ENCODE measurements at places on chromosomes 4 and X. TPM values are rescaled to one million over a fixed set of nuclear protein-coding genes. Genes with fewer than 3 reads are reported as not detected.

Gene SUPT20HL2
- not detected for polyA plus RNA-seq

Gene TCEAL4
- 476 TPM for polyA plus RNA-seq

Gene NAA11
- polyA plus RNA-seq = not detected

DNA sequence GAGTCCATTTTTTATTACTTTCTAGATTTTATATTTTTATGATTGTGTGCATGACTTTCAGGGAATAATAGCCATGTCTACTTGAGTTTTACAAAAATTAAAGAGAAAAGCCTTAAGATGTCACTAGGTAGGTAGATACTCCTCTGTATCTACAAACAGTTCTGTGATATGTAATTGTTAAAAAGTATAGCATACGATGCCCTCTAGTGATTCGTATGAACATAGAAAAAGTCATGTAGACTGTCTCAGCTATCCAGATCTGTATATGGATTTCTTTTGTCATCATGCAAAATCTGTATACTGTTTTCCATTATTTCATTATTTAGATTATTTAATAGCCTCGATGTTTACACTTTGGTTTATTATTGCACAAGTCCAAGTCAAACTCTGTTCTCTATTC lies 856.6 kb downstream of the CENPC start:
- no peak for DNase-seq

GRCh38 chrX:139332441-139332840 lies 198.1 kb upstream of the F9 start:
- DNase-seq = no peak

GRCh38 chrX:9873952-9874351 lies 87.7 kb downstream of the SHROOM2 start:
- peak; percentile 47 for DNase-seq

DNA sequence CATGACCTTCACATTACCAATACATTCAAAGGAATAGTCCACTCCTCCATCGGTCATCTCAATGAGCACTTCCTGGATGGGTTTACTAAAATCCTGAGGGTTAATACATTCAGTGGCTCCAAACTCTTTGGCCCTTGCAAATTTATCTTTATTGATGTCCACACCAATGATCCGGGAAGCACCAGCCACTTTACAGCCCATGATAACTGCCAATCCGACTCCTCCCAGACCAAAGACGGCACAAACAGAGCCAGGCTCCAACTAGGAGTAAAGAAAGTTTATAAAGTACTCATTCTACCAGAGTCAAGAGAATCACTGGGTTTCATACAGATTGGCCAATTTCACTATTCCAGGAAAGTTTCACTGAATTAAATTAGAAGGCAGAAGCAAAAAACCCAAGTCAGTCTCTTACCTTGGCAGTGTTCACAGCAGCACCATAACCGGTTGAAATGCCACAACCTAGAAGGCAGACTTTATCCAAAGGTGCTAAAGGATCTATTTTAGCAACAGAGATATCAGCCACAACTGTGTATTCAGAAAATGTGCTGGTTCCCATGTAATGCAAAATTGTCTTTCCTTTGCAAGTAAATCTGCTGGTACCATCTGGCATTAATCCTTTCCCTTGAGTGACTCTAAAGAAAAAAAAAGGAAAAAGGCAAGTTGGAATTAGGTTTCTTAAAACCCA lies 12.2 kb downstream of the ADH5 start:
- DNase-seq = no peak

DNA sequence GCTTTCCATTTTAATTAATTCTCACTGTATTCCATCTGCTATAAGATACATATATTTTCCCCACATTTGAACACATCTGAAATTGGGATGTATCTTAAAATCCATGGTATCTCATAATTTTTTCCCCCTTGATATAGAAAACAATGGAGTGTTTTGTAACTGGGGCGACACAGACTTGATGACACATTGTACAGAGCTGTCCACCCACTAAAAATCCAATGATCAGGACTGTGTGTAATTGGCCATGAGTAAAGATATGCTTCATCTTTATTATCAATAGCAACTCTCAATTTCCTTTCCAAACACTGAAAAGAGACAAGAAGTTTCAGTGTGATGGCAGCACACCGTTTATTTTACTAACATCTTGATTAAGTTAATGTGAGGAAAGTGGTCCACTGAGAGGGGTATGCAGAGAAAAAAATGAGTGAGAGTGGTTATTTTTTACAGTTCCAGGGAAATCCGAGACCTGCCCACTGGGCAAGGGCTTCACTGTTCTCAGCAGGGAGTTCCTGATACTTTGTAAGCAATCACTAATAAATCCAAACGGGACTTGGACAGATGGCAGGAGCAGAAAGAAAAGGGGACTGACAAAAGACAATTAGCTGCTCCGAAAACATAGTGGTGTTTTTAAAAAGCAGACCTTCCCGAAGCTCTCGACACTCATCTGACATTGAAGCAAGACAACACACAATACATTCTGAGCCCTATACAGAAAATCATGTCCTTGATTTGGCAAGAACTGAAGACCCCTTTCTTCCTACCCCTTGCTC lies 149.4 kb downstream of the TSPAN5 start:
- no peak for DNase-seq

- no peak for DNase-seq
Observed at GRCh38 chrX:9784332-9784731, 1.9 kb upstream of the SHROOM2 start.

DNA sequence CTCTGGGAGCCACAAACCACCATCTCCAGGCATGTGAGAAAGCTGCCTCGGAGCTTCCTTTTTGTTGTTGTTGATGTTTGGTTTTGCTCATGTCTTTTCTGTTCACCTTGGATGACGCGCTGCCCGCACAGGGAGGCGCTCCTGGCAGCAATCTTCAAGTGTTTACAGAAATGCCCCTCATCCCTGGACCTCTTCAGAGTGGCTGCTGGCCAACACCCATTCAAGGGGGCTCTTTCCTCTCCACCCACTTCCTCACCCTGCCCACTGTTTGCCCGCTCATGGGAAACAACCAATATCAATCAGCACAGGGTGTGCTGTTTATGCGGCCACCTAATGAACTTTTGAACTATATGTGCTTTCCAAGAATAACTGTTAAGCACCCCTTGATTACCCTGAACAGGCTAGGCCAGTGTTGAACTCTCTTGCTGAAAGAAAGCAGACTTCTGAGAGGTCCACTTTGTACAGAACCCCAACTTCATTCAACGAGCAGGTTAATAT lies 355.1 kb upstream of the CLNK start:
- no peak for DNase-seq

GRCh38 chr4:38891051-38891983 lies 23.7 kb downstream of the FAM114A1 start:
- no peak for DNase-seq

- peak; percentile 70 for DNase-seq
Observed at GRCh38 chrX:44828008-44828605, 15.7 kb upstream of the DUSP21 start.

GRCh38 chrX:135522878-135523693 lies 2.6 kb downstream of the INTS6L start:
- DNase-seq = no peak

DNA sequence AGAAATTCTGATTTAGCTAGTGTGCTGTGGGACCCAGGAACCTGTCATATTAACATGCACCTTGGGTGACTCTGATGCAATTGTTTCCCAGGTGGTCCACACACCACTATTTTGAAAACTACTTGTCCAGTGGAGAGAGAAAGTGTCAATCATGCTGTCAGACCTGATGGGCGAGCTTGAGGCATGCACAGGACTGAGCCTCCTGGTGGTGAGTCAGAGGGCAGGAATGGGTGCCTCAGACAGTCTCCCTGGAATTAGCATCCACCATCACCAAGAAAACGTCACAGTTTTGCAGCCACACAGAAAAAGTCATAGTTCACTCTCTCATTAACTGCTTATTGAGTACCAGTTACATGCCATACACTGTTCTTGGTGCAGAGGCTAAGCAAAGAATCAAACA lies 181.8 kb upstream of the MAOA start:
- no peak for DNase-seq

- DNase-seq = no peak
Observed at GRCh38 chr4:182640491-182640890, 276.7 kb downstream of the DCTD start.

DNA sequence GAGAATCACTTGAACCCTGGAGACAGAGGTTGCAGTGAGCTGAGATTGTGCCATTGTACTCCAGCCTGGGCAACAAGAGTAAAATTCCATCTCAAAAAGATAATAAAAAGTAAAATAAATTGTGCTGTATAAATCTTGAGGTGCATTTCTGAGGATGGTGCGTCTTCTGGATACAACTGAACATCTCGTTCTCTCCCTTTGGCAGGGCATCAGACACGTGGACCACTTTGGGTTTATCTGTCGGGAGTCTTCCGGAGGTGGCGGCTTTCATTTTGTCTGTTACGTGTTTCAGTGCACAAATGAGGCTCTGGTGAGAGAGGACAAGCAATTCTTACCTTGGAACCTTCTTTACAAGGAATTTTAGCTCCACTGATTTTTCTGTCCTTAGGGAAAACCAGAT lies 60.2 kb downstream of the PTTG2 start:
- no peak for DNase-seq
